Vein endothelial cell (primary cell): ENCODE measurements at places on chromosomes 16 and 17. TPM values are rescaled to one million over a fixed set of nuclear protein-coding genes. Genes with fewer than 3 reads are reported as not detected.

Gene CMTM2
- total RNA-seq = not detected in 2 replicates

Gene BAIAP3
- 0.67 and 0.98 TPM in 2 replicates for total RNA-seq

Gene MED13
- total RNA-seq = 62.7 and 77.6 TPM in 2 replicates

Gene RNF135
- 6.8 and 9.1 TPM in 2 replicates for total RNA-seq

Gene SLC35G6
- total RNA-seq = not detected in 2 replicates

Gene HEATR9
- not detected in 2 replicates for total RNA-seq

Gene P2RX1
- not detected in 2 replicates for total RNA-seq

Gene KCNJ12
- total RNA-seq = 0.33 and 1.9 TPM in 2 replicates

Gene C17orf58
- total RNA-seq = 16.5 and 25.5 TPM in 2 replicates

Gene CCDC40
- total RNA-seq = 1.6 and 2.9 TPM in 2 replicates

Gene CCL13
- total RNA-seq = not detected in 2 replicates

Gene HOXB8
- 1.4 and 4.2 TPM in 2 replicates for total RNA-seq

Gene ZSCAN10
- not detected in 2 replicates for total RNA-seq

Gene SLC2A4
- total RNA-seq = 0.10 and 0.33 TPM in 2 replicates

Gene CES3
- total RNA-seq = not detected in 2 replicates

Gene MAF
- total RNA-seq = 0.57 and 0.65 TPM in 2 replicates

Gene GID4
- 7.8 and 9.1 TPM in 2 replicates for total RNA-seq

Gene TBC1D3D
- total RNA-seq = not detected in 2 replicates

Gene SBK1
- 0.10 and 0.33 TPM in 2 replicates for total RNA-seq

Gene SDK2
- total RNA-seq = not detected in 2 replicates

Gene HNF1B
- not detected in 2 replicates for total RNA-seq

Gene SPATA33
- 2.9 and 3.7 TPM in 2 replicates for total RNA-seq

Gene RPS6KB1
- 19.6 and 22.7 TPM in 2 replicates for total RNA-seq

Gene SLC47A1
- 0.33 and 3.2 TPM in 2 replicates for total RNA-seq

Gene PRKCB
- total RNA-seq = under 0.01 TPM in 1 of 2 replicates, not detected in the other

Gene CD300E
- total RNA-seq = not detected in 2 replicates

Gene TUBD1
- 5.3 and 7.2 TPM in 2 replicates for total RNA-seq

Gene MYH1
- not detected in 2 replicates for total RNA-seq

Gene TSPOAP1
- not detected in 2 replicates for total RNA-seq

Gene ASGR1
- 10.3 and 10.8 TPM in 2 replicates for total RNA-seq

Gene ABI3
- 40.9 and 44.1 TPM in 2 replicates for total RNA-seq

Gene PPY
- not detected in 2 replicates for total RNA-seq

Gene NEK8
- total RNA-seq = 1.5 and 2.0 TPM in 2 replicates

Gene C16orf54
- total RNA-seq = not detected in 2 replicates

Gene DCAKD
- 22.3 and 51.0 TPM in 2 replicates for total RNA-seq

Gene KRT14
- total RNA-seq = not detected in 2 replicates

Gene MBTD1
- 14.7 and 15.0 TPM in 2 replicates for total RNA-seq

Gene NATD1
- total RNA-seq = 4.2 and 5.9 TPM in 2 replicates

Gene HID1
- total RNA-seq = 38.4 and 39.8 TPM in 2 replicates

Gene LDHD
- total RNA-seq = 0.29 and 0.98 TPM in 2 replicates

Gene SLC5A11
- 0.38 TPM in 1 of 2 replicates, not detected in the other for total RNA-seq

Gene YBX2
- total RNA-seq = 2.3 TPM in 1 of 2 replicates, not detected in the other

Gene MT1G
- total RNA-seq = 1.2 TPM in 1 of 2 replicates, not detected in the other

Gene PRSS21
- 0.33 and 1.2 TPM in 2 replicates for total RNA-seq

Gene SULT1A2
- total RNA-seq = 0.19 TPM in 1 of 2 replicates, not detected in the other

Gene ALDH3A2
- 31.2 and 32.3 TPM in 2 replicates for total RNA-seq

Gene CPHXL2
- not detected in 2 replicates for total RNA-seq

Gene CDK5R1
- total RNA-seq = 2.4 and 3.6 TPM in 2 replicates

Gene GPR139
- not detected in 2 replicates for total RNA-seq

Gene GALR2
- total RNA-seq = not detected in 2 replicates

Gene OTOA
- under 0.01 and 0.29 TPM in 2 replicates for total RNA-seq

Gene CCL7
- total RNA-seq = 0.38 TPM in 1 of 2 replicates, not detected in the other

Gene ZG16B
- 0.33 TPM in 1 of 2 replicates, not detected in the other for total RNA-seq

Gene FBXO39
- total RNA-seq = 0.19 and 5.9 TPM in 2 replicates
